ENCODE measurements at places on chromosomes 5 and 9. TPM values are rescaled to one million over a fixed set of nuclear protein-coding genes. Genes with fewer than 3 reads are reported as not detected.

DNA sequence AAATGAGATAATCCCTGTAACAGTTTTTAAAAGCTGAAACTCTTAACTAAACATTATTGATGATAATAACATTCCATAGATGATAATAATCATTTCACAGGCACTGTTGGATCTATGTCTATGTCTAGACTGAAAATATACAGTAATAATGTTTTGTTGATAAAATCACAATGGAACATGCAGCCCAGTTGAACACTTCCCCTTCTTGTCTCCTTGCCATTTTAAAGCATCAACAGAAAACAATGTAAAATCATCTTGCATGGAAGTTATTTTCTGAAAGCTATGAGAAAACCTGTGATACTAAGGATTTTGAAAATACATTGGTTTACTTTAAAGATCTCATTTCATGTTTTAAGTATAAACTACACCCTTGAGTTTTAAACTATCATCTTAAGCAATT lies 1.9 kb downstream of the GAPT start:
- no peak for DNase-seq

DNA sequence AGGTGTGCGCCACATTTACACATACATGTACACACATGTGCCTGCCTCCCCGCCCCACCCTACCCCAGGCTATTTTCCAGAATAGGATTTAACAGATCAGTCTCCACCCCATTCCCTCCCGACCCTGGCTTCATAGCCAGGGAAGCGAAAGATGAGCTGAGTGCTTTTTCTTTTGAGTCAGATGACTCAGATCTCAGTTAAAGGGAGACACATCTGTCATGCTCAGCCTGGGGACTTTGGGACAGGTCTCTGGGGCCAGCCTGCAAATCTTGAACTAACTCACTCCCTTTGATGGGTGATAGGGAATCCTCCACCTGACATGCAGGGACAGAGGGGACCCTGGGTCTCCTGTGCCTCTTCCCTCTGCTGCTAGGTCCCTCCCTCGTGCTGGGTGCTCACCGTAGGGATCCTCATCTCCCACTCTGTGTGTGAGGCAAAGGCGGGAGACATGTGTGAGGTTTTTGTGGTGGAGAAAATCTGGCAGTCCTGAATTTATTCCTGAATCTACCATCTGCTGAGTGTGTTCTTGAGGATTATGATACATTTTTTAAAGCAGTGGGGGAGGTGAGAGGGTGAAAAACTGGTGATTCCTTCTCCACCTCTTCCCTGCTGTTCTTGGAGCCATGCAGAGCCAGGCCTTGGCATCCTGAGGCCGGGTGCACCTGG lies 37.7 kb downstream of the NEUROG1 start:
- DNase-seq = no peak

GRM6 gene
- total RNA-seq = not detected

GRCh38 chr9:114028646-114029045 lies 49.5 kb downstream of the AMBP start:
- no peak for DNase-seq

DNA sequence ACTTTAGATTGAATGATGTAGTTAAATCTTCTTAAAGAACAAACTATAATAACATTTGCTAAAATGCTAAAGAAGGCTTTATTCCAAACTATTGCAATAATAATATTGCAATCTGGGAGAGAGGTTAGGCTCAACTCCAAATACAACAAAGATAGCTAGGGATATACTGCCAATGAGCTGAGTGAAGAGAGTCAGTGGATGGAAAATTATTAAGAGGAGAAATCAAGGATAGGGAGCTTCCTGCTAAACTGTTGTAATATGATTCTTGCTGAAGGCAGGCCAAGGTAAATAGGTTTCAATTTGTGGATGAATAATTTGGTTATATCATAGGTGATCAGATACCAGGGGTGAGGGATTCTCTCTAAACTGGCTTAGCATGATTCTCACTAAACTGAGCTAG lies 1651.5 kb downstream of the EFNA5 start:
- no peak for DNase-seq

GRCh38 chr9:92478783-92479182 lies 3.5 kb downstream of the ASPN start:
- DNase-seq = no peak

AQP3 gene
- total RNA-seq = 2.8 TPM

DNA sequence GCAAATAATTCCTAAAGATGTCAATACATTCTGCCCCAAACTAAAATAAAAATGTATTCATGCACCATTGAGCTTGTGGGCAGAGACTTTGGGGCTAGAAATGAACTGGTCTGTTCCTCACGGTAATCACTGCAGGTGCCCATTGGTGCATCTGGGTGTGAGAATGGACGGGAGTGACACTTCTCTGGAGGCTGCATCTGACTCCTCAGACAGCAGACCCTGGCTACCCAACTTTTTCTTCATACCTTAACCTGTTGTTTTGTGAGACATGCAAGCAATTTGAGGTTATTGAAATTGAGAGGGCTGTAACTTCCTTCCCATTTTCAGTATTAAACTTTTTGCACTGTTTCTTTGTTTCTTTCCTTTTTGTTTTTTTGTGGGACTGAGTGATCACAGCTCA lies 333.4 kb downstream of the ICE1 start:
- no peak for DNase-seq

IL11RA gene
- 33.7 TPM for total RNA-seq

GRCh38 chr5:98454407-98454806 lies 319.1 kb upstream of the RGMB start:
- DNase-seq = no peak

NR4A3 gene
- 12.8 TPM for total RNA-seq

SPATA31A7 gene
- total RNA-seq = not detected

Data from aorta (tissue), 5 donors.